Frontal cortex (tissue), 4 donors: ENCODE measurements at places on chromosomes 4 and X. TPM values are rescaled to one million over a fixed set of nuclear protein-coding genes. Genes with fewer than 3 reads are reported as not detected.

DNA sequence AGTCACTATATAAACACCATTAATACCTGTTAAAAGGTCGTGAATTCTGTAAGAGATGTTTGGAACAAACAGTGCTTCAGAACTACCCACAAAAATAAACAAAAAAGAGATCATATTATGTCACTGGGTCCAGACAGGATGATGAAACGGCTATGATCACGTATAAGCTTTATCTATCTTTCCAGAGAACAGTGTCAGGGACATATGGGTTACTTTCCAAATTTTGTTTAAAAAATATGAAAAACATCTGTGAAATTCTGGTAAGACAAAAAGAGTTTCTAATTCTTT lies 90.0 kb downstream of the SORBS2 start:
- DNase-seq = no peak

Gene LONRF3
- 1.6 TPM for total RNA-seq

DNA sequence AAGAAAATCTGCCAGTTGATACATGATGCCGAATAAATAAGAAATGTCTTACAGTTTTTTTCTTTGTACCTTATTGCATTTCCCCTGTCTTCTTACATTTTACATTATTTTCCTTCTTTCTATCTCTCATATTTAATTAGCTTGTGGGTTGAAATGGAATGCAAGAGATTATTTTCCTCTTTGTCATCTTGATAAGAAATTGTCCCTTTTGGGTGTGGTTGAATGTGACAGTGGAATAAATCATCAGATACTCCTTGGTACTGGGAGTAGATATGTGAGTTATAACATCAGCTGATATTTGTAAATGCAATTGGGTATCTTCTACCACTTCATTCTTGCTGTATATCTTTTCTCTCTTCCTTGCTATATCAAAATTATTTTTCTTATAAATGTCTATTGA lies 997.4 kb downstream of the RAPGEF2 start:
- no peak for DNase-seq

DNA sequence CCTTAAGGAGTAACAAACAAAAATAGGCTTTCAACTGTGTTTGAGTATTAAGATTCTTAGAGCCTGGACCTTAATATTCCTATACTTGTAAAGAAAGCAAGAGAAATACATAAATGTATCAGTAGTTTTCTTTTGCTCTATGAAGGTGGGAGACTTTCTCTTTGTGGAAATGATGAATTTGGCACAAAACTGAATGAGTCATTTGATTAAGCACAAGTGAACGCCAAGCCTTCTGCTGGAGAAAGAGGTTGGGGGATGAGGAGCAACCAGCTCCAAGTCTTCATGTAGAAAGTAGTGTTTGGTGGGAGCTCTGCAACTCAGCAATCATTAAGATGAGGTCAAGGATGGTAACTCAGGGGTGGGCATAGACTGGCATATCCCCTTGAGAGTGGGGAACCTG lies 49.6 kb downstream of the MEPE start:
- no peak for DNase-seq

Gene TCEAL9
- total RNA-seq = 27.7 TPM

DNA sequence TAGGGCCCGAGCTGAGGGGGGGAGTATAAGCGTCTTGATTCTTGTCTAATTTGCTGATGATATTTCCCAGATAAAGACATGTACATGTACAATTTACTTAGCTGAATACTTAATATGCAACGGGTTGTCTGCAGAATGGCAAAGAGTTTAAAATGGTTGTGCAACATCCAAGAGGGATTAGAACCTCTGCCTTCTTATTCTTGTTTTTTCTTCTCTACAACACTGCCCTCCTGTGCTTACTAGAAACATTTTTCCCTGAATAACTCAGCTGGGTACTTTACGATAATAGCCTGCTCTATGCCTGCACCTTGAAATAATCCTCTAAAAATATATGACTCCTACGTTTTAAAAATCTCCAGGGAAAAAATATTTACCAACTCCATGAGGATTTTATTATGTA lies 41.8 kb downstream of the INTS12 start:
- no peak for DNase-seq
